Stimulated activated CD4-positive, alpha-beta T cell treated with anti-CD3 and anti-CD28 coated beads, TNF-alpha, amount 100 ng/mL, for 4 hours (primary cell): ENCODE measurements at places on chromosomes 4 and X.

- DNase-seq, result no peak
Measured at GRCh38 chr4:170875868-170876267, 786.1 kb upstream of the AADAT start.

GRCh38 chr4:13599159-13599558 is 28.4 kb downstream of the BOD1L1 start:
- DNase-seq, result no peak

- DNase-seq, result no peak
Measured at GRCh38 chr4:141513866-141514265, 122.5 kb upstream of the IL15 start.

GRCh38 chr4:15427701-15428100 is at the start of gene C1QTNF7:
TSS of gene C1QTNF7 (plus strand) at chr4:15428033. CDS start at chr4:15435744, 7,711 bp downstream.
- DNase-seq, result no peak

- DNase-seq, result no peak
Measured at GRCh38 chr4:85632981-85633380, 158.0 kb downstream of the ARHGAP24 start.

- DNase-seq, result no peak
Measured at GRCh38 chrX:128457674-128458073, 405.5 kb upstream of the ACTRT1 start.

- DNase-seq, result no peak
Measured at GRCh38 chr4:33349376-33349775, 2629.2 kb downstream of the PCDH7 start.

- DNase-seq, result no peak
Measured at GRCh38 chr4:45043911-45044310, 317.6 kb upstream of the GNPDA2 start.

- no peak for DNase-seq
Measured at GRCh38 chr4:1031956-1032795, 20.8 kb downstream of the FGFRL1 start.

DNA sequence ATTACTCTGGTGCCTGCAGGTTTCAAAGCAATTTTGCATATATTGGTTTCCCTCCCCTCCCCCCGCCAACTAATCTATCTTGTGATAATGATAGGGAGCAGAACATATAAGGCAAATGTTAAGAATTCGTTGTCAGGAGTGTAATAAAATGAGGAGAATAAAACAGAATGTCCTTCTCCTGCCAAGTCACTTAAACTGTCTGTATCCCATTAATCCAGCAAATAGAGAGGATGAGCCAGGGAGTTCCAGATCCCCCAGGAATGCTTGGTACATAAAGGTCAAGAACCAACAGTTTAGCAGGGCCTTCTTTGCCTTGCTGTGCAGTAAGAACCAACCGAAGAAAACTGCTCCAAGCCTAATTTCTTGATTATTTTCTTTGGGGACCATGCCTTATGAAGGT is 141.4 kb downstream of the AMELX start:
- no peak for DNase-seq

- DNase-seq, result no peak
Measured at GRCh38 chrX:54794795-54795194, 3.3 kb downstream of the ITIH6 start.

- DNase-seq, result no peak
Measured at GRCh38 chr4:38891051-38891983, 23.7 kb downstream of the FAM114A1 start.

- DNase-seq, result no peak
Measured at GRCh38 chr4:6205567-6205931, 5.2 kb upstream of the JAKMIP1 start.

- DNase-seq, result no peak
Measured at GRCh38 chr4:7374571-7374970, 60.2 kb downstream of the PSAPL1 start.

DNA sequence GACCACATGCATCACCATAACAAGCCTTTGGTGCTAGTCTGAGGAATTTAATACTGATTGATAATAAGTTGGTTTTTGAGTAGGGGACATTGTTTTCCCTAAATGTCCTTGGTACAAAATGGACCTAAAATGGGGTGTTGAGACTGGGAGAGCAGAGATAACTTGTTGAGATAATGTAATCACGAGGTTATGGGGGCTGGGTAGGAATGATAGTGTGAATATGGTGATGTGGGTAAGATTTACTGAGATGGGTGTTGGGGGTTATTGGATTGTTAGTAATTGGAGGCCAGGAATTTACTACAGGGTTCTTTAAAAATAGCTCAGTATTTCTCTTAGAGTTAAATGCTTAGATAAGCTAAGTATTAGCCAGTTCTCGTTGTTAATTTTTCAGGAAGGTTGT is 3.9 kb downstream of the BMP2K start:
- no peak for DNase-seq

DNA sequence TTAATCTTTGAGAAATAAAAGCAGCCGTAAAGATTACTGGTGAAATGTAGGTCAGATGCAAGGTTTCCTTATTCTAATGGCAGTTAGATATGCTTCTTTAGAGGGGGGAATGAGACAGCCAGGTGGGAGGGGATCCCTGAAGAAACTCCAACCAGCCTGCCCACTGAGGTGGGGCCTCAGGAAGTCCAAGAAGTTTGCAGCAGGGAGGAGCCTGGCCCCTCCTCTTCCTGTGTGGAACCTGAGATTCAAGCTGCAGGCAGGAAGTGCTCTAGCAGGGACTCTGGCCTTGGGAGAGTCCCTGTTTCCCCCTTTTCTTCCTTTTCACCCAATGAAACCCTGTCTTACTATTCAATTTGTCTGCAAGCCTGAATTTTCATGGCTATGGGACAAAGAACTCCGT is 101.4 kb upstream of the SLITRK2 start:
- DNase-seq, result no peak

DNA sequence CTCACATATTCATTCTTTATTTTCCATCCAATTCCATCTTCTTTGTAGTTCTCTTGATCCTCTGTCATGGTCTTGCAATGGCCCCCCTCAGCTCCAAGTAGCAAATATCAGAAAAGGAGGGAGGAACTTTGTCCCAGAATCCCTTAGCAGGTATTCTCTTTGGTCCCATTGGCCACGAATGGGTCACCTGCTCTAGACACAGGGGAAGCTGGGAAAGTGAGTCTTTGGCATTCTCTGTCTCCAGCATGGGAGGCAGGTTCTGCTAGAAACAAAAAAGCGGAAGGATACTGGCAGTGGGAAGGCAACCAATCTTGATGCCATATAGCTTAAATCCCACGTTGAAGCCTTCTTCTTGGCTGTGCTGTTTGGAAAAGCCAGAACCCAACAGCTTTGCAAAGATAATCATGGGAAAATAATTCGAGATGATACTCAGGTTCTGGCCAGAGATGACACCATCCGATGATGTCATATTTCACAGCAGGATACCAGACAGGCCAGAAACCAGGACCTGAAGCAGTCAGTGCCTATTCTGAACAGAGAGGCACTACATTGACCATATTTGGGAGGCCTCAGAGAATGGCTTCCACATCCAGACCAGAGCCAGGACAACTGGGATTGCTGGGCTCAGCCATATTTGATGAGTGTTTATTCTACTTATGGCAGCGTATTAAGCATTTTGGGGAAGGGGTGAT is 110.4 kb upstream of the ATXN3L start:
- DNase-seq, result no peak

GRCh38 chrX:118353081-118353850 is 7.4 kb downstream of the WDR44 start:
- DNase-seq, result no peak

- no peak for DNase-seq
Measured at GRCh38 chr4:15740764-15741404, 37.2 kb upstream of the CD38 start.

DNA sequence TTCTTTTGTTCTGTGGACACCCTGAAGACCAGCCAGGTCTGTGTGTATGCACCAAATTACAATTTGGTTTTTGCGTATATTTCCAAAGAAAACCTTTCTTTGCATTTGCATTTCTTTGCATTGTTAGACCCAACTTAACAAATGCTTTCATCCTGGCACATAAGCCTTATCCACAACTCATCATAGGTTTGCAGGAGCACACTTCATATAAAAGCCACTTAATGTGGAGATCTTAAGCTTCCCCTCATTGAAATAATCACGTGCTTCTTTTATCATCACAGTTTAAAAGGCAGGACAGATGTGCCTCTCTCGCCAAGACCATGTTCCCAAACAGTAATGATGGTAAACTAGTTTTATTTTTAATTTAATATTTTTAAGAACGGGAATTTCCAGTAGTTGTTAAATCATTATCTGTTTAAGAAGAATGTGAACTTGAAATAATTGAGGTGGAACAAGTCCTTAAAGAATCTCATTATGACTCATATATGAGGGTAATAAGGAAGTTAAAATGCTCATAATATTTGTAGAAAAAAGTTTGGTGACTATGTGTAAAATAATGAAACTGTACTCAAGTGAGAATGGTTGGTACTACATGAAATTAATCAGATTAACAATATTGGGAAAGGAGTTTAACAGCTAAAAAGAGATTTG is 65.5 kb downstream of the GLRA3 start:
- DNase-seq, result no peak

DNA sequence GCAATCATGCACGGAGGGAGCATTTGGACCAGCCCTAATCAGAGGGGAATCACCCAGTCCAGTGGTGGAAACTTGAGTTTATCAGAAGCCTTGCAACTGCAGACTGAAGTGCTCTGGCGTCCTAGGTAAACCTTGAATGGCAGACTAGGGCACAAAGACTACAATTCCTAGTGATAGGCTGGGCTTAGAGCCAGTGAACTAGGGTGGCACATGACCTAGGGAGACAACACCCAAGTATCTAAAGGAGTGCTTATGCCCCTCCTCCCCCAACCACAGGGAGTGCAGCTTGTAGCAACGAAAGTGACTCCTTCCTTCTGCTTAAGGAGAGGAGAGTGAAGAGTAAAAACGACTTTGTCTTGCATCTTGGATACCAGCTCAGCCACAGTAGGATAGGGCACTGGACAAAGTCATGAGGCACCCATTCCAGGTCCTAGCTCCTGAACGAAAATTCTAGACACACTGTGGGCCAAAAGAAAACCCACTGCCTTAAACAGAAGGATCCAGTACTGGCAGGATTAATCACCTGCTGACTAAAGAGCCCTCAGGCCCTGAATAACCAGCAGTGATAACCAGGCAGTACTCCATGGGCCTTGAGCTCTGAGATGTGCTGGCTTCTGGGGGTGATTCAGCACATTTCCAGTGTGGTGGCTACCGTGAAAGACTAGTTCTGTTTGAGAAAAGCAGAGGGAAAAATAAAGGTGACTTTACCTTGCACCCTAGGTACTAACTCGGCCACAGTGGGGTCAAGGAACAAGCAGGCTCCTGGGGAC is 58.7 kb upstream of the STARD8 start:
- no peak for DNase-seq

GRCh38 chr4:76053730-76054129 is 17.9 kb upstream of the CXCL11 start:
- no peak for DNase-seq

GRCh38 chrX:38102875-38103274 is 96.5 kb downstream of the SYTL5 start:
- no peak for DNase-seq

GRCh38 chr4:13640149-13640940 is 12.8 kb upstream of the BOD1L1 start:
- DNase-seq, result no peak

- no peak for DNase-seq
Measured at GRCh38 chr4:175767150-175767549, 44.9 kb downstream of the GPM6A start.

GRCh38 chrX:22165732-22166457 is 106.8 kb upstream of the CBLL2 start:
- DNase-seq, result no peak

GRCh38 chr4:62881210-62881609 is 1528.0 kb downstream of the TECRL start:
- no peak for DNase-seq

- no peak for DNase-seq
Measured at GRCh38 chrX:18833071-18833731, 125.8 kb downstream of the PPEF1 start.

DNA sequence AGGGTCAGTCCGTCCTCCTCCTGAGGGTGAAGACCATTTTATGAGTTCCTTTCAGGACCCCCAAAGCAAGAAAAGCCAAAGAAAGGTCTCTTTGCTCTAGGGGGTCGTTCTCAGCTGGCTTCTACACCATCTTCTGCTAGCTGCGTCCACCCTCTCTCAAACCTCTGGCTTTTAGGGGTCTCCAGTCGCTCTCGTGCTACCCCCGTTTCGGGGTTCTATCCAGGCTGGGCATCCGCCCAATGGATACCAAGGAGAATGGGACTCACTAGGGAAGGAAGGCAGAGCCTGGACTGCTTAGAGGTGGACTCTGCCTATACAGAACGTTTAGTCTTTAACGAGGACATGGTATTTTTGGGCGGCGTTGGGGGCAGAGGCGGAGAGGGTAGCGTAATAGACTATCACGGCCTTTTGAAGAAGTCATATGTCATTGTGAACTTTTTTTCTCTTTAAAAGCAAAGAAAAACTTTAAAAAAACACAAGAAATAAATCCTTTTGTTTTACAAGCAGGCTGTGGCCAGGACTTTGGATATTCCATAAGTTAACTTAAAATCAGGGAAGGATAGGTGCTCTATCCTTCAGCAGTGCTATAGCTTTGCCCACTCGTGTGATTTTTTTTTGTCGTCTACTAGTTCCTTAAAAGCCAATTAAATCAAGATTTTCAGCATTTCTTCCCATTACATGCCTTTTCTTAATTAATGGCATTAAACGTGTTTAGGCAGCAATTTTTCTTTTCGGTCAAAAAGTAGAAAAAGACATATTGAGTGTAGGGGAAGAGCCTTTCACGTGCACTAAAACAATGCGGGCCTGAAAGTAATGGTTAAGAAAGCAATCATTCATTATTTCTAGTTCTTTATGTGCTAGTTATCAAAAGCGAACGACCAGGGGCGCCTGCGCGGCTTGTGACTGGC is 7.2 kb upstream of the PITX2 start:
- no peak for DNase-seq

DNA sequence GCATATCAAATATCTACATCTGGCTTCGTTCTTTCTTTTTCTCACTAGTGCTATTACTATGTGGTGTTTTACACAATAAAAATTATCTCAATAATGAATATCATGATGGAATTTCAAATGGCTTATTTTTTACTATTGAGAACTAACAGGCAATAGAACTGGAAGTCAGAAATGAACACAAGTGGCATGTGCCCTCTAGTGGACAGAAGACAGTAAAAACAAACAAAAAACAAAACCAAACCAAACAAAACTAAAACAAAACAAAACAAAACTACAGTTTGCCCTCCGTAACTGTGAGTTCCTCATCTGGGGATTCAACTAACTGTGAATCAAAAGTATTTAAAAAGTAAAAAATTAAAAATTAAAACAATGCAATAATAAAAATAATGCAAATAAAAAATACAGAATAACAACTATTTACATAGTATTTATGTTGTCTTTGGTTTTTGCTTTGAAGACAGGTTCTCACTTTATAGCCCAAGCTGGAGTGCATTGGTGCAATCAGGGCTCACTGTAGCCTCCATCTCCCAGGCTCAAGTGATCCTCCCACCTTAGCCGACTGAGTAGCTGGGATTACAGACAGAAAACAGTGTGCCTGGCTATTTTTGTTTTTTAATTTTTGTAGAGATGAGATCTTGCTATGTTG is 195.6 kb upstream of the TACR3 start:
- no peak for DNase-seq

DNA sequence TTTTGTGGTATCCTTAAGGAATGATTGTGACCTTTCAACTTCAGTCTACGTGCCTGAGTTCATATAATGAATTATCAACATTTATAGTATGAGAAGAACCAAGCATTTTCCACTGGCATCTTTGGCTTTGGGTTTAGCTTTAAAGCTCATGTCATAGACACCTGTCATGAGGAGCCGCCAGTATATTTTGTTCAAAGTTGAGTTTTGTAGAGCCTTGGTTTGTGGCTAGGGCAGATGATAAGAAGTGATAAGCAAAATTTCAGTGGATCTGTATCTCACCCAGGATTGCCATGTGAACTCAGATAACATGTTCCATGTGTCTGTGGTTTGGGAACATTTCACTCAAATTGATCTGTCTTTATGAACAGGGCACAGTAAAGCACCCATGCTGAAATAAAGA is 873.2 kb downstream of the STPG2 start:
- no peak for DNase-seq
